ENCODE measurements at places on chromosomes 3 and 15.

DNA sequence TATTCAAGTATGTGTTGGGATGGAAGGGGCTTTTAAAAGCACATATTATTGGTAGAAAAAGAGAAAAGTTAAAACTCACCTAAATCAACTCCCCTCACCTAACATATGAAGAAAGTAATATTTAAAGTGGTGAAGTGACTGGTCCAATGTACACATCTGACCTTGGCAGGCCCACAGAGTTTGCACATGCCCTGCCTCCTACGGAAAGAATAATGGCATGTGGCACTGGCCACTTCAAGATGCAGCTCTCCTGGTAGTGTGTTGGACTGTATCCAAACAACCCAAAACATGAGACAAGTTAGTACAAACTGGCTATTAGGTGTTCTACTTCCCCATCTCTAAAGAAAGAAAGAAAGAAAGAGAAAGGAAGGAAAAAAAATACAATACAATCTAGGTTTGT is 117.1 kb downstream of the MECOM start:
- DNase-seq = no peak

- no peak for DNase-seq
Measured at GRCh38 chr3:152335273-152335672, 66.5 kb downstream of the MBNL1 start.

GRCh38 chr3:127844326-127844942 is 22.1 kb upstream of the MGLL start:
- DNase-seq = no peak

GRCh38 chr3:164208821-164209220 is 869.5 kb downstream of the SI start:
- DNase-seq = no peak

- DNase-seq = no peak
Measured at GRCh38 chr3:184549796-184550577, 11.6 kb upstream of the EPHB3 start.

- DNase-seq = no peak
Measured at GRCh38 chr3:189222927-189223636, 51.3 kb downstream of the TPRG1 start.

DNA sequence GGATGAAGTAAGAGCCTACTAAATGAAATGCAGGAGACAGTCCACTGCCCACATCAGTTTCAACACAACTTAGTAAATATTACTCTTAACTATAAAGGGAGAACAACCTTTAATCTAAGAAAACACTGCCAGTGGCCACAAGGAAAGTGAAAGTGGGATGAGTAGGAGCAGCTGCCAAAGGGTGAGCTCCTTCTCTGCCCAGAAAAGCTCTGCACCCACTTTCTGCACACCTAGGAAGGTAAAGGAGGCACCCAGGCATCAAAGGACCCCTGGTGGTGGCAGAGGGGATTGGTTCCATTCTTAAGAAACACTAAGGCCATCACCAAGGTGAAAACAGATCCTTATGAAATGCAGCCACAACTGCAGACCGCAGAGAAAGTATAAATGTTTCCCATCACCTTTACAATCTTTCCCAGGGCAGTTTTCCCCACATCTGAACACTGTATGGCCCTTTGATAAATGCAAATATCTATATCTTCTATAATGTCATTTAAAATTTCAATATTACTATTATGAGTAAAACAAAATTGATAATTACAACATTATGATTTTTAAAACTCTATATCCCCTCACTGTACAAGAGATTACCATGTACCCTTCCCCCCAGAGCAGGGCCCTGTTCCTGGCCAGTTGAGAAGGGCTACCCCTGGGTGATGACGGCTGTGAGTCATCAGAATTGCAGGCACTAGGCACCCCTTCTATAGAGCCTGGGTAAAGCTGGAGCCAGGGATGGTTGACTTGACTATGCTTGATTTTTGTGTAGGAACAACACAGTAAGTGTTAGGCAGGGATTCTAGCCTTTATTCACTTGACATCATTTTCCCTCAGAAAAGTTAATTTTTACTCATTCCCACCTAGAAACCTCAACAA is 92.0 kb downstream of the SNRK start:
- DNase-seq = peak; percentile 38

DNA sequence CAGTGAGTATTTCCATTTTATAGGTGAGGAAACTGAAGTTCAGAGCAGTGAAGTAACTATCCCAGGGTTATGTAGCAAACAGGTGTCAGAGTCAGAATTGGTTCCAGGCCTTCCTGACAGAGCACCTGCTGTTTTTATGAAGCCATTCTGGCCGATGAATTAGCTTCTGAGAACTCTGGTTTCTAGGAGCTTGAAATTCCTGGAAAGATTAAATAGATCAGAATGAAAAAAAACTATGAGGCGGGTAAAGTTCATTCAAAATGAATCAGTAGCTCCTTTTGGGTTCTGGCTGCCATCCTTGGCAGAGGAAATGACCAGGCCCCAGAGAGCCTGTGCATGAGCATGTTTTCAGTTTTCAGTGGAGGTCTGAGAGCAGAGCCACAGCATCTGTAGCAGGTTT is 59.3 kb upstream of the CFAP161 start:
- DNase-seq = no peak

- DNase-seq = no peak
Measured at GRCh38 chr3:196740481-196741248, 1.0 kb downstream of the PAK2 start.

- DNase-seq = no peak
Measured at GRCh38 chr3:162377608-162378007, 881.0 kb downstream of the OTOL1 start.

DNA sequence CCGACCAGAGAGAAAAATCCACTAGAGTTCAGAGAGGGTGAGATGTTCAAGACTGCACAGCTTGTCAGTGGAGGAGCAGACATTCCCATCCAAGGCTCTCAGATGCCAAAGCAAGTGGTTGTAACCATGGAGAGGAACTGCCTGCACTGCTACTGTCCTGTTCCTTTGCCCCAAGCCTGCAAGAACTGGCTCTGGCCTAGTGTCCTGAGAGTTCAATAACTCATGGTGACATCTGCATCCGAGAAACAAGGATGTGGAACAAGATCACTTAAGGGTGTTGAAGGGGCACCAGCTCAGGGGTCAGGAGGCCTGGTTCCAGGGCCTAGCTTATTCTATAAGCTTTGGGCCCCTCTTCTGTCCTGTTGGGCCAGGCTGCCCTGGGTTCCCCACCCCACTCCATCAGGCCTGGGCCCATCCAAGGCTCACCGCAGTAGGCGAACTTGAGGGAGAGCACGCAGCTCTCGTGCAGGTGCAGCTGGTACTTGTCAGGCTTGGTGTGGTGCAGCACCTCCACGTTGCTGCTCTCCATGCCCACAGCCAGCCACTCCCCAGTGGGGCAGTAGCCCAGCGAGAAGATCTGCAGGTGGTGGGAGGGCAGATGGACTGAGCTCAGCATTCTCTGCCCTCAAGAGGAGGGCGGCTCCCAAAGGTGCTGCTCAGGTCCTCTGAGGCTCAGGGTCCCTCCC is 45.6 kb downstream of the TLE3 start:
- DNase-seq = no peak

DNA sequence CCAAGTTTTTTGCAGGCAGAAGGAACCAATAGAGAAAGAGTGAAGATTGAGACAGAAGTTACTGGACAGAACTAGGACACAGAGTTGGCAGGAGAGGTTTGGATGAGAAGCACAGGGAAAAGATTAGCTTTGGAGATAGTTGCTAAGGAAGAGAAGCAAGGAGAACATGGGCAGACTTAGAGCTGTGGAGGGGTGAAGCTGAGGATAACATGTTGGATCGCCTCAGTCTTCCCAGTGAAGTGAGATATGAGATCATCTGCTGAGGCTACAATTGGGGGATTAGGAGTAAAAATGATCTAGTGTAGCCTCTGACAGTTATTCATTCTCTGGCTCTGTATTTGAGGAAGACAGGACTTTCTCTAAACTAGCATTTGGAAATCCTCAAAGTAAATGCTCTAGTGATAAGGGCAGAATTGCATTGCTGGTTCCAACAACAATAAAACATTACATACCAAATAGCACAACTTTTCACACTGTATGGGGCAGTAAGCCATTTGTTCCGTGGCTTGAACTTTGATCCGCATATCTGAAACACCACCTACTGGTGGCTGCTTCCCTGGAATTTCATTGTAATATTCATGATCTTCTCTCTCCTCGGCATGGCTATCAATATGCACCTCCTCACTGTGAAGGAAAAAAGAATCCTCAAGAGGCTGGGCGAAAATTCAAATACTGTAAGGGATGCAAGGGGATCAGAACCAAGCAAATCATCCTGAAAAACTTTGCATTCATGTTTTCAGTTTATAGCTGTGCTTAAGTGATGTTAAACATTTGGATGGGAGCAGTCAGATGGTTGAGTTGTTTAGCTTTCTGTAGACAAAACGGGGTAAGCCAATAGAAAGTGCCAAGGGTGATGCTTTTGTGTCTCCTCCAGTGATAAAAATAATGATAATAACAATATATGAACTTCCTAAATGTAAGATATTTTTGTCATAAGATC is 22.2 kb upstream of the EID1 start:
- no peak for DNase-seq

DNA sequence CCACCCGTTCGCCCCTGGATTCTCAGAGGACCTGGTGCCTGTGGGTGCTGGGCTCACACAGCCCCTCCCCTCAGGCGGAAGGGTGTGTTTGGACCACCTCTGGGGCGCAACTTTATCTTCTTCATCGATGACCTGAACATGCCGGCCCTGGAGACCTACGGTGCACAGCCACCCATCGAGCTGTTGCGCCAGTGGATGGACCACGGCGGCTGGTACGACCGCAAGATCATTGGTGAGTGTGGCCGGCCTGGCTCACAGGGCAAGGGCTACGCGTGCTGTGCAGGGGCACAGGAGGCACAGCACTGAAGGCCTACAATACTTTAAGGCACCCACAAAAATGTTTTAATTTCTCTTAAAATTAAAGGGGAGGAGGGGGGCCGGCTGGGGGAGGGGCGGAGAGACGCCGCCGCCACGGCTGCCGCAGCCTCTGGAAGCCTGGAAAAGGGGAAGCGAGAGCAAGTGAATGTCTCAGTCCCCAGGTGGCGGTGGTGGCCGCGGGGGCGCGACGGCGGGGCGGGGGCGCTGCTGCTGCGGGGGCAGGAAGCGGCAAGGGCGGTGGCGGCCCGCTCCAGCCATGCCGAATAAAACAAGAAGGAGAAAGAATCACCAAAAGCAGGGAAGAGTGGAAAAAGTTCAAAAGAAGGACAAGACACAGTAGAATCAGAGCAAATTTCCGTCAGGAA is 56.8 kb downstream of the DNAH1 start:
- no peak for DNase-seq

DNA sequence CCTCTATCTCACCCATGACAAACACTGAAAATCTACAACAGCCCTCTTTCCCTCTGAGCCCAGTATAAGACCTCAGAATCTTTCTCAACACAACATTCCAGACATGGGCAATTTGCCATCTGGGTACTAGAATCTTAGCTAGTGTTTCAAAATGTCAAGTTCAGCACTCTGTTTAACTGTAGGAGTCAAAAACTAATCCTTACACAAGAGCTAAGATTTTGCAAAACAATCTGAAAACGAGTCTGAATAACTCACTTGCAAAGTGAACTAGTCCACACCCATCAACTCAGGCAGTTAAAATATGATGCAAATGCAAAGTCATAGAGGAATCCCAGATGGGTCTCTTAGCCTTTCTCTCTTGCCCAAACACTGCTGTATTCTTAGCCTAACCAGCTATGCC is 67.8 kb downstream of the GPR176 start:
- no peak for DNase-seq

DNA sequence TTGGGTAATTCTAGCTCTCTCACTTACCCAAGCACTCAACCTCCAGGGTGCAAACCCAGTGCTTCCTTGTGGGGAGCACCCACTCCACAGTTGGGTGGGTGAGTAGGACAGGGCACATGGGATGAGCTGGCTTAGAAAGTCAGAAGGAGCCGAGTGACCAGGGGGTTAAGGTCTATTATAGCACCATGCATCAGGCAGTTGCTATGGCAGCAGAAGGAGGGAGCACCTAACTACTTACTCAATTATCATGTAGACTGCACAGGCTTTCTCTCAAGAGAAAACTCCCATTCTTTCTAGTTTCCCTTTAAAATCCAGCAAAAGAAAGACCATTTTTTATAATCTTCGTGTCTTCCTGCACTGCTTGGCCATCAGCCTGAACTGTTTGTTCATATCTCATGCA is 163.0 kb downstream of the OCA2 start:
- no peak for DNase-seq

DNA sequence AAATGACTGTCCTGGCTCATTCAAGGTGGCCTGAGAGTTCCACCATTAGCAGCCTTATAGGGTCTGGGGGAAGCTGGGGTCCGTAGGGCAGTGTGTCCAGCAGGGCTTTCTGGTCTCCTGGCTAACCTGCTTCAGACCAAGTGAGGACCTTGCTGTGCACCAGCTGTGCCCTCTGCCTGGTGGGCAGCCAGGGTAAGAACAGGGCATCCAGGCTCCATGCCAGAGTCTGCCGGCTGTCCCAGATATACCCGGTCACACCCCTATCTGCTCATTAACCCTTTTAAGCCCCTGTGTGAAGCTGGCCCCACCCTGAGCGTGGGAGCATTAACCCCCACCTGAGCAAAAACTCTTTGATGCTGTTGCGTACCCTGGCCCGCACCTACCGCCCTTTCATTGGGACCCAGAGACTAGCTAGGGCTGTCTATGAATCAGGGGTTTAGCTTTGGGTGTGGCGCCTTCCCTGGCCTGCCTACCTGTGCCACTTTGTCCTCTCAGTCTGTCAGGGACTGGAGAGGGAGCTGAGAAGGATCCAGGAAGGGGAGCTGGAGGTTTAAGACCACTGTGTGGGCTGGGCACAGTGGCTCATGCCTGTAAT is 17.6 kb downstream of the SEMA3F start:
- DNase-seq = no peak

GRCh38 chr3:118945834-118946233 is 88.8 kb downstream of the IGSF11 start:
- DNase-seq = no peak

DNA sequence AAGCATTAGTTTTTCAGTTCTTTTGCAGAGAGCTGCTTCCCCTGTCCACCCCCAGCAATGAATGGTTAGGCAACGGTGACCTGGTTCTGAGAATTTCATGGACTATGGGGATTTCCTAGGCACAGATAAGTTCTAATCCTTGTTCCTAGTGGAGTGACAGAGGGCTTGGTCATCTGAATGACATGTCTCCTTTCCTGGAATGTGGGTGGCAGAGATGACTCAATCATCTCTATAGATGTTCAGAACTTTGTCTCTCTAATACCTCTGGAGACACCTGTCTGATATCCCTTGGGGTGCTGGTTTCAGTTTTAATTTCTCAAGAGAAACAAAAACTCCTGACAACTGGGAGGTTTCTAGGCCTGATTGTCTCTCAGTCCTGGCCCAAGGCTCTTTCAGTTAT is 10.4 kb downstream of the PLA2G4E start:
- no peak for DNase-seq

- no peak for DNase-seq
Measured at GRCh38 chr3:89572261-89572660, 464.8 kb downstream of the EPHA3 start.

- no peak for DNase-seq
Measured at GRCh38 chr3:32237670-32238452, 619 bp upstream of the CMTM8 start.

GRCh38 chr3:13104511-13104910 is 31.3 kb upstream of the IQSEC1 start:
- DNase-seq = no peak

- no peak for DNase-seq
Measured at GRCh38 chr3:185796431-185797107, 28.3 kb downstream of the IGF2BP2 start.

- DNase-seq = peak; percentile 72
Measured at GRCh38 chr3:52245322-52246263, at the start of gene PPM1M. Gene PPM1M, plus strand, starts transcription at chr3:52245759. Its CDS starts 66 bp downstream, at chr3:52245825.

All from activated T-helper 1 cell treated with Interleukin-2 at 50 U/mL for 16 hours (primary cell).